ENCODE measurements at places on chromosomes 16 and 17.

GRCh38 chr17:2801841-2802240 lies 5.6 kb downstream of the RAP1GAP2 start:
- no peak for DNase-seq

- no peak for DNase-seq
Observed at GRCh38 chr17:2792366-2793169, 3.7 kb upstream of the RAP1GAP2 start.

GRCh38 chr16:14088155-14088753 lies 17.1 kb downstream of the MRTFB start:
- peak; percentile 72 for DNase-seq

DNA sequence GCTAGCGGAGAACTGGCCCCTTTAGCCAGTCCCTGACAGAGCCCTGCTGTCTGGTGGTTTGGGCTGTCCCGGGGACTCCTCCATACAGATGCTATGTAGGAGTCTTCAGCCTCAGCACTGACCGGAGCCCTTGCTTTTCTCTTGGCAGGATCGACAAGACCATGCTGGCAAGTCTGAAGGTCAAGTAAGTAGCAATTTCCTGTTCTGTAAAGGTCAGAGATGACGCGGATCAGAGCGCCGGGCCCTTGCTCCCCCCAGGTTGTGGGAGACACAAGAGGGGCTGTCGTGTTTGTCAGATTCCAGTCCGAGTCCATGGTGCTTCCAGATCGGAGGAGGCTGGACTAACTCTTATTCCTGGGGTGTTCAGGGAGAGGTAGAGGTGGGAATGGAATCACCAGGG lies 4.1 kb downstream of the RAP1GAP2 start:
- DNase-seq = no peak

DNA sequence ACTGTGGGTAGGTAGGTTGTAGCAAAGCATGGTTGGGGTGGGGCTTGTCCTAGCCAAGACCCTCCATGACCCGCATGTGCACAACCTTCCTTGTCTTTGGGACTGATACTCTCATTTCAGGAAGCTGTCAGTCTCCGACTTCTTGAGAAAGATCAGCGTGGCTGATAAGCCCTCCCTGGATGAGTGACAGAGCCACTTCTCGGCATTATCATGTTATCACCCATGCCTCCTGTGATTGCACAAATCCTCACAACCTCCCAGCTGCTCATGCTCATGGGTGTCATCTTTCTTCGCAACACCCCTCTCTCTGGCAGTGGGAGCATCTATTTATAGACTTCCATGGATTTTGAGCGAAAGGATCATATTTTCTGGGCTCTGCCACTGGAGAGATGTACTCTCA lies 314.2 kb downstream of the FOXL1 start:
- no peak for DNase-seq

DNA sequence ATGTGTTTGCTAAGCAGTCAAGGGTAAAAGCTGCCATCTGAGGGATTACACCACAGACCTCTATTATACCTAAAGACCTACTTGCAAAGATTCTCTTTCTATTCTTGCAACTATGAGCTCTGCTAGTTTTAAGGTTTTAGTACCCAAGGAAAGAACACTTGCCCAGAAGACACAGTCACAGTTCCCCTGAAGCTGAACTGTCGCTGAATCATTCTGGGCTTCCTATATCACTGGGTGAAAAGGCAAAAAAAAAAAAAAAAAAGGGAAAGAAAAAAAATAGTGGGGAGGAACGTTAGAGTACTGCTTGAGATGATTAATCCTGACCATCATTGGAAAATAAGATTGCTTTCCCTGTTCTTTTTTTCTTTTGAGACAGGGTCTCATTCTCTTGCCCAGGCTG lies 37.9 kb downstream of the LYRM1 start:
- peak; percentile 85 for DNase-seq

- DNase-seq = no peak
Observed at GRCh38 chr17:50471009-50471905, 2.6 kb upstream of the CHAD start.

- DNase-seq = no peak
Observed at GRCh38 chr16:1223355-1224214, 1.5 kb downstream of the TPSG1 start.

GRCh38 chr17:11309033-11309432 lies 68.0 kb downstream of the SHISA6 start:
- no peak for DNase-seq

DNA sequence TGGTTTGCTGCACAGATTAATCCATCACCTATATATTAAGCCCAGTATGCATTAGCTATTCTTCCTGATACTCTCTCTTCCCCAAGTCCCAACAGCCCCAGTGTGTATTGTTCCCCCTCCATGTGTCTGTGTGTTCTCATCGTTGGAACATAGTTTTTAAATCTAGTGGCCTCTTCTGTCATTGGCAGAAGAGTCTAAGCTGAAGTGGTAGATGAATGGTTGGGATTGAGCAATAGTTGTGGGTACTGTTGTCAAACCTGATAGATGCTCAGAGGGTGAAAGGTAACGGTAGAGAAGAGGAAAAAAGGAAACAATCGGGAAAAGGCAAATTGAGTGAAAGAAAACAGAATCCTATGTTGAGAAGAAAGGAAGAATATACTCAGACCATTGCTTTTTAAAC lies 29.9 kb downstream of the MAP3K3 start:
- no peak for DNase-seq

DNA sequence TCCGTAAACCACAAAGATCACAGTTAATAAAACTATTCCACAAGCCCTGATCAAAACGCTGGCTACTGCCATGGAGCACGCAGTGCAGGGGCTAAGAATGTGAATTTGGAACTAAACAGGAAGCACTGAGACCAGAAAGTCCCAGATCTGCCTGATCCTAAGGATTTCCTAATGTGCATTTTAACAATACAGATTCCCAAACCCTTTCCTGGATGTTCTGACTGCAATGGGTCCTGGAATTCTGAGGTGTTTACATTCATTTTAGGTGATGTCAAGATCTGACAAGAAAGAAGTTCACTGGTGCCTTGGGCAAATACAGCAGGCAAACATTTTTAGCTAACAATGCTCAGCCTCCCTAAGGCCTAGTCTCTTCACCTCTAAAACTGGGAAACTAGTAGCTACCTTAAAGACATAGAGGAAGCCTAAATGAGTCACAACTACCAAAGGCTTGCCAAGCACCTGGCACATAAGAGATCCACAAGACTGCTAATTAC lies 10.3 kb downstream of the NSMCE1 start:
- peak; percentile 41 for DNase-seq

DNA sequence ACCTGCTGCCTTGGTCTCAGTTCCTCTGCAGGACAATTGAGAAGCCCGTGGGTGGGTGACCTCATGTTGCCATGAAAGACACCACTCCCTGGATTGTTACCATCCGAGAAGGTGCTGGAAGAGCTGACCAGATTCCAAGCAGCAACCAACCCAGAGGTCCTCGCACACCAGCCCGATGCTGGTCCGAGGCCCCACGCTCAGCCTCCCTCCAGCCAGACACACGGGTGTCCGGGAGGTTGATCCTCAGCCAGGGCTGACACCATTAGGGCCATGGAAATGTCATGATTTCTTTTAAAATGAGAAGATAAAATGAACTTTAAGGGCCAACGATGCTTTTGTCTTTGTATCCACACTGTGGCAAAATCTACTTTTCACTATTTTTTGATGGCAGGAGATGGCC lies 242.3 kb downstream of the RBFOX3 start:
- no peak for DNase-seq

GRCh38 chr17:44556832-44557606 lies at the start of gene FZD2:
Gene FZD2 (plus strand): TSS chr17:44557484. CDS start chr17:44557689, 205 bp downstream.
- DNase-seq = peak; percentile 98

DNA sequence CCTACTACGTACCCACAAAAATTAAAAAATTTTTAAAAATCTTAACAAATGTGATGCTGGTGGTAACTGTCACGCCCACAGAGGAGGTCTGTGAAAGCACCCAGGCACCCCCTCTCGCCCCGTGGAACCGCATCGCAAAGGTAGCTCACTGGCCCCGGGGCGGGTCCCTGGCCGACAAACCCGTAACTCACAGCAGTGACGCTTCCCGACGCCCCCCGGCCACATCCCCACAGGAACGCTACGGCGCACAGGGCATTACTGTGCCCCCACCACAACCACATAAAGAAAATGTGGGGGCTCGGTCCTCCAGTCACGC lies 366 bp downstream of the ANKS3 start:
- peak; percentile 14 for DNase-seq

- no peak for DNase-seq
Observed at GRCh38 chr17:1496869-1497268, 4.4 kb upstream of the MYO1C start.

- DNase-seq = no peak
Observed at GRCh38 chr17:36943250-36944191, 5.2 kb upstream of the AATF start.

DNA sequence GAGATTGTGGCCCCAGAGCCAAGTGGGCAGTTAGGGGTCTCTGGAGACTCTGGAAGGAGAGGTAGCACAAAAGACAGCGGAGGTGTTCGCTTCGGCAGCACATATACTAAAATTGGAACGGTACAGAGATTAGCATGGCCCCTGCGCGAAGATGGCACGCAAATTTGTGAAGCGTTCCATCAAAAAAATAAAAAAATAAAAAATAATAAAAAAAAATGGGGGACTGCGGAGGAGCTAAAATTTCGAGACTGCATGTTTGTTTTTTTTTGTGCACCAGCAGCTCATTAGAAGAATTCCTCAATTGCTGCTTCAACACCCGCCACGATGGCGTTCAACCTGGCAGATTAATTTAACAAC lies 39.1 kb downstream of the IGF2BP1 start:
- no peak for DNase-seq

- no peak for DNase-seq
Observed at GRCh38 chr17:77145224-77145611, 4.4 kb downstream of the SEC14L1 start.

GRCh38 chr17:70067134-70067533 lies 7.9 kb upstream of the KCNJ16 start:
- DNase-seq = no peak
